GM04503 (cell line): ENCODE measurements at places on chromosomes 1 and 21.

DNA sequence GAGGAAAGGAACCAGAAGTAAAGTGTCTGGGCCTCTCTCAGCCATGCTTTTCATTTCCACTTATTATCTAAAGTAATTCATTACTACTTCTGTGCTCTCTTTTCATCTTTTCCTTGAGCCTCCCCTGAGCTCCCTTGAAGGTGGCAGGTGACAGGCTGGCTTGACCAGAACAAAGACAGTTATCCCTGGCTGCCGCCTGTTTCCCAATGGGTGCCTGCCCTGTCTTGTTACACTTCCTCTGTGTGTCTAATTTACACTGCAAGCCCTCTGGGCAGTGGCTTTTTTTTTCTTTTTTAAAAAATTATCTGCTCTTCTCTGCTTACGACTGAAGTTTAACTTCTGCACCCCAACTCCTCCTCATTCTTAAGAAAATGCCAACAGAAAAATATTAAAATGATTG lies 113.4 kb downstream of the NGF start:
- no peak for DNase-seq

DNA sequence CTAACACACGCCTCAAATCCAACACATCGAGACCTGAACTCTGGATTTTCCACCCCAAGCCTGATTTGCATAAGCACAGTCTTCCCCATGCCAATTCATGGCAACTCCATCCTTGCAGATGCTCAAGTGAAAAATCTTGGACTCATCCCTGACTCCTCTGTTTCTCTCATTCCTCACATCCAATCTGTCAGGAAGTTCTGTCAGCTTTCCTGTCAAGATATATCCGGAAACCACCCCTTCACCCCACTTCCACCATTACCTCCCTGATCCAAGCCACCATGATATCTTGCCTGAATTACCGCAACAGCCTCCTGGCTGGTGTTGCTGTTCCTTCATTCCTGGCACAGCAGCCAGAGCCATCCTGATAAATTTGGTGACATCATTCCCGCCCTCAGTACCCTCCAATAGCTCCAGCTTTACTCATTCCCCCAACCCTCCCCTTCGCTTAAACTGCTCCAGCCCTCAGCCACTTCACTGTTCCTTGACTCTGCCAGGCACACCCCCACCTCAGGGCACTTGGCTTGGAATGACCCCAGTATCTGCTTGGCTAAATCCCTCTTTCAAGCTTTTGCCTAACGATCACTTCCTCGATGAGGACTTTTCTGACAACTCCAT lies 17.4 kb downstream of the TCEA3 start:
- DNase-seq, result no peak

- no peak for DNase-seq
Observed at GRCh38 chr1:206456577-206457370, 13.5 kb upstream of the IKBKE start.

GRCh38 chr1:110787328-110788071 lies 85.4 kb upstream of the CD53 start:
- DNase-seq, result no peak

GRCh38 chr1:245742896-245743295 lies 588.1 kb downstream of the KIF26B start:
- DNase-seq, result no peak

DNA sequence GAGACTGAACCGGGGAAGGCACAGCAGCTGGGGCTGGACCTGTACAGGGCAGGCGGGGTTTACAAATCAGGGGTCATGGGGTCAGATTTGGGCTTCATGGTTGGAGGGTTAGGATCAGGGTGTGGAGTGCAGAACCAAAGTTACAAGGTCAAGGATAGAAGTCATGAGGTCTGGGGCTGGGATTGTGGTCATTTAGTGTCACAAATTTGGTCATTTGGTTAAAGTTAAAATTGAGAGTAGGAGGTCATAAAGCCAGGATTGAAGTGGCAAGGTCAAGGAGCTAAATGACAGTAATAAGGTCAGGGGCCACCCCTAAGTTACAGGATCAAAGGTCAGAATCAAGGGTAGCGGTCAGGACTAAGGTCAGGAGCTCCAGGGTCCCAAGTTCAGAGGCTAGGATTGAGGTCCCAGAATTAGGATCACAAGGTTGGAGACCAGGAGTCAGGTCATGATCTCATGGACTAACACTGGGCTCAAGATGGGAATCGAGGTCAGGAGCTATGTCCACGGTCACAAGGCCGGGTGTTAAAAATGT lies 20.4 kb downstream of the SERINC2 start:
- DNase-seq, result no peak

GRCh38 chr21:38652396-38652795 lies 153.3 kb upstream of the ETS2 start:
- no peak for DNase-seq

GRCh38 chr1:77424236-77424635 lies 142.4 kb downstream of the AK5 start:
- DNase-seq, result peak; percentile 39

DNA sequence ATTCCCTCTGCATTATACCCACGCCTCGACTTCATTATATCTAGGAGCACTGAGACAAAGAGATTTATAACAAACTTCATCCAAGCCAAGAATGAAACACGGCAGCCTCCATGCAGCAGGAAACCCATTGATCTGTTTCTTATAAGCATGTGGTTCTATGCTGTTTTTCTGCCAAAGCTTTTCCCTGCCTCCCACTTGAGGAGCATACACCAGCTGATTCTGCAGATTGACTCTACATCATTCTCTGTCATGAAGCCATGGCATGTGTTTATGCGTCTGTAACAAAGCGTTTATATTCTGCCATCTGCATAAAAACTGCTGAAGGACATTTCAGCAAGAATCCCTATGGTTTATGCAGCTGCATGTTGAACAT lies 102.0 kb downstream of the CYYR1 start:
- no peak for DNase-seq

DNA sequence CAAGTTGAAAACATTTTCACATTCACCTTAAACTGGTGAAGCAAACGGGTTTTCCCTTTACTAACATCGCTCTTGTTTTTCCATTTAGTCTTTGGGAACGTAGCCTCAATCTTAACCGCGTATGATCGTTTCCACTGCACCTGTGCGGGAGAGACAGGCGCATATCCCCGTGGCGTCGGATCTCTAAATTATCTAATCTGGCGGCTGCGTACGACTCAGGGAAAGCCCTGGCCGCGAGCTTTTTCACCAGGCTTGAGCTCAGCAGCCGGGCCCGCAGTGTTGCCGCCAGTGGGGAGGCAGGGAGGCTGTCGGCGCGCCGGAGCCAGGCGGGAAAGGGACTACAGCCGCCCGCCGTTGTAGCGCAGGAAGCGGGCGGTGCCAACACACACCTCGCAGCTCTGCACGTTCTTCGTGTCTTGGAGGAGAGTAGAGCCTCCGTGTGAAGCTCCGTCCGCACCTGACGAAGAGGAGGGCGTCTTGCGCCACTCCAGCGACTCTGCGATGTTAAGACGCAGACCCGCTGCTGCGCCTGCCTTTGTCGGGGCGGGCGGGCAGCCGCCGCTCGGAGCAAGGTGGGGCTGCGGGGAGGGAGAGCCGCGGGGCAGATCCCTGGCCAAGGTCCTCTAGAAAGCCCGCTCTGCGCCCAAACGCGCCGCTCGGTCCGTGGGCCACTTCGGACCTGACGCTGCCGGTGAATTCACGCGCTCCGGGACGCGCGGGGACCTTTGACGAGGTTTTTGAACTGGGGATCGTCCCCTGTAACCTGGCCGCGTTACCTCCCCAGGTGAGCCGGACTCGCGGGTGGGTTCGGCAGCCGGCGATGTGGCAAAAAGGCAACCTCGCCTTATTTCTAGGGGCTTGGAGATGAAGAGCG lies 18.5 kb upstream of the TBX15 start:
- no peak for DNase-seq

GRCh38 chr1:6000444-6001288 lies 8.4 kb upstream of the NPHP4 start:
- no peak for DNase-seq

GRCh38 chr1:77589231-77589630 lies 93.2 kb downstream of the ZZZ3 start:
- DNase-seq, result no peak

- DNase-seq, result no peak
Observed at GRCh38 chr1:56189454-56189853, 389.9 kb downstream of the PLPP3 start.

DNA sequence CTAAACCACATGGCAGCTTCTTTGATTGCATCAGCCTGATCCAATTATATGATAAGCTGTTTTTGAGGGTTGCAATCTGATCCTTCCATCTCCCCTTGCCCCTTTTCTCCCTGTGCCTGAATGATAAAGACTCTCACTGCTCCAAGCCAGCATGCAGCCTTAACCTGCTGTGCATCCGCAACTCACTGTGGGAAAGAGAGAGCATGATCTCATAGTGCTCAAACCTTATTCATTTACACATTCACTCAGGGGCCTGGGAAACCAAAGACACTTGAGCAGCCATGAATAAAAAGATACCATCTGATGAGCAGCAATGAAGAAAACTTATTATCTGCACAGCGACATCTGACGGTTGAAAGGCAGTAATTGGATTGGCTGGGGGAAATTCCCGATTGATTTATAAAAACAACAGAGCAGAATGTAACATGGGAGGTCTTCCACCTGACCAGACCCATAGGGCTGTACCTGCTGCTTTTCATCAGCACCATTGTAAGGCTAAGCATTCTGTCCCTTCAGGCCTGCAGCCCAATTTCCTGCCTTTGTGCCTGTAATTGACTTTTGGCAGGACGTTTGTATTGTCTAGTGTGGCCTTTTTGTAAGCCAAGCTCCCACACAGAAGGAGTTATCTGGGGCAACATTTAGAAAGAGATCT lies 62.5 kb downstream of the KIAA0040 start:
- no peak for DNase-seq

DNA sequence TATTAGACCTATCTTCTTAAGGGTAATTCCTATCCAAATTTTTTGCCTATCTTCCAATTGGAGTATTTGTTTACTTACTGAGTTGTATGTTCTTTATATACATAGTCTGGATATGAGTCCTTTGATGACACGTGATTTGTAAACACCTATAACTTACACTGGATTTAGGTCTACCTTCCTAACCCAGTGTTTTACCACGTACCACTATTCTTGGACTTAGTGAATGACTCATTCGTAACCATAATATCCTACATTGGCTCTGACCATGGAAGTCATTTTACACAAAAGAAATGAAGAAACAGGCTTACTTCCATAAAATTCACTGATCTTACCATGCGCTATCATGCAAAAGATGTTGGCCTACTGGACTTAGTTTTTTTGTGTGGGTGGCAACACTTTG lies 23.9 kb upstream of the ZZZ3 start:
- no peak for DNase-seq

- no peak for DNase-seq
Observed at GRCh38 chr1:152961226-152961891, 9.1 kb upstream of the SPRR4 start.

- peak; percentile 56 for DNase-seq
Observed at GRCh38 chr1:43799656-43800635, 92.6 kb downstream of the ST3GAL3 start.

DNA sequence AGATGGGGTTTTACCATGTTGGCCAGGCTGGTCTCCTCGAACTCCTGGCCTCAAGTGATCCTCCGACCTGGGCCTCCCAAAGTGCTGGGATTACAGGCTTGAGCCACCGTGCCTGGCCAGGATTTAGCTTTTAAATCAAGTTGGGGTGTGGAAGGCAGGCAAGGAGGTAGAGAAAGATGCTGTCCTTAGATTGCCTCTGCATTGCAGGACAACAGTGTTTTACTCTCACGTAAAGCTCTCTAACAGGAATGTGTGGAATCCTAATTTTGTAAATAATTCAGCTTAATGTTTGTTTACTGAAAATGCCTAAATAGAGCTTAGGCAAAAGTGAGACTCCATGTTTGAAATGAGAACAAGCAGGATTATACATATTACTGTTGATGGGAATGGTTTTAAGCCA lies 29.5 kb upstream of the TGFB2 start:
- DNase-seq, result no peak

DNA sequence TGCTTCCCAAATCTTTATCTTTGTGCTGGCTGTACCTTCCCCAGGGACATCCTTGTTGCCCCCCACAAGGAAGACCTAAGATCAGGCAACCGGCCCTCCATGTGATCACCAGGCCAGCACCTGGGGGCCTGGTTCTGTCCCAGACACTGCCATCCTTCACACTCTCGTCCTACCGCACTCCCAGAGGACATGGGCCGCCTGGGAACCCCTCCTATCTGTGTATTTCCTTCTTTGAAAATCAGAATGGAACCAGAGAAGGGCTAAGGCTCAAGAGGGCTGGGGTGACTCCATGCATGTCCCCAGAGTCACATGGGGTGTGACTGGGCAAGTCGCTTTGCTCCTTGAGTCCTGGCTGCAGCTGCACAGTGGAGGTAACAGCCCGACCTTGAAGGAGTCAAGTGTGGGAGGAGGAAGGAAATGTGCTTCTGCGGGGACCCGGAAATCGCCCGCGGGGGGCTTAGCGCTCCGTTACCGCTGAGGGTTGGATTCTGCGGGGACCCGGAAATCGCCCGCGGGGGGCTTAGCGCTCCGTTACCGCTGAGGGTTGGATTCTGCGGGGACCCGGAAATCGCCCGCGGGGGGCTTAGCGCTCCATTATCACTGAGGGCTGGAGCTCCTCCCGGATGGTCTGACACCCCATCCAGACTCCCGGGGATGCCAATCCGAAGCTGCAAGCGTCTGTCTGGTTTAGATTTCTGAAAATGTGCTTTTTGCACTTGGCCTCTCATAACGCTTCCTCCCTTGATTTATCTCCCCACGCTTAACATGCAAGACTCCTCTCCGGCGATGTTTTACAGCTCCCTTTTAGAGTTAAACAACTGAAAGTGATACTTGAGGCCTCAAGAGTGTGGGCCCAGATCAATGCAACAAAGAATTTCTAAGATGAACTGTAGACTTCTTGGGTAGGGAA lies 278.9 kb downstream of the NPHP4 start:
- DNase-seq, result no peak

DNA sequence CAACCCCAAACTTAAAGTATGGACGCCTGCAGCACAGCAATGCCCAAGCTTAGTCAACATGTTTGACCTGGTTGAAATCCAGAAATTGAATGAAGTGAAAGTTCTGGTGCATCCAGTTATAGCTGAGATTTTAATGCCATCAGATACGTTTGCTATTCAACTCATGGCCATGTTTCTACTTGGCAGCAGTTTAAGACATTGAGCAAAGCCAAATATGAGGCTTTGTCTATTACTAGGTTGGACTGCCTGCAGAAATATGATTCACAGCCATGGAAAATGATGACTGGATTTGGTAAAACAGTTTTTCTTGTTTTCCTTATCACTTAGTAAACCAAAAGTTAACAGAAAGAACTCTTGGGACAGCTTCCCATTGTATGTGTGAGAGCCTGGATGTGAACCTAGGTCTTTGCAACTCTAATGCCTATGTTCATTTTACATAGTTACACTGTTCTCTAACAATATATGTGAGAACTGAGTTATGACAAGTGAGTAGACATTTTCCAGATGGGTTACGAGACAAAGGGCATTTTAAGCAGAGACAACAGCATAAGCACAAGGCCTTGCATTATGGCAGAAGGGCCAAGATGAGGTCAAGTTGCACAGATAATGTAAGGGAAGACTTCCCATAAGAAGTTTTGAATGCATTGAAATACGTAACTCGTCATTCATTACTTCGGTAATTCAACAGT lies 32.4 kb upstream of the MYSM1 start:
- no peak for DNase-seq
